MM.1S (cell line): ENCODE measurements at places on chromosomes 16 and 17.
A peak's percentile ranks its signal among the peaks of the same experiment; 100 is the strongest.

DNA sequence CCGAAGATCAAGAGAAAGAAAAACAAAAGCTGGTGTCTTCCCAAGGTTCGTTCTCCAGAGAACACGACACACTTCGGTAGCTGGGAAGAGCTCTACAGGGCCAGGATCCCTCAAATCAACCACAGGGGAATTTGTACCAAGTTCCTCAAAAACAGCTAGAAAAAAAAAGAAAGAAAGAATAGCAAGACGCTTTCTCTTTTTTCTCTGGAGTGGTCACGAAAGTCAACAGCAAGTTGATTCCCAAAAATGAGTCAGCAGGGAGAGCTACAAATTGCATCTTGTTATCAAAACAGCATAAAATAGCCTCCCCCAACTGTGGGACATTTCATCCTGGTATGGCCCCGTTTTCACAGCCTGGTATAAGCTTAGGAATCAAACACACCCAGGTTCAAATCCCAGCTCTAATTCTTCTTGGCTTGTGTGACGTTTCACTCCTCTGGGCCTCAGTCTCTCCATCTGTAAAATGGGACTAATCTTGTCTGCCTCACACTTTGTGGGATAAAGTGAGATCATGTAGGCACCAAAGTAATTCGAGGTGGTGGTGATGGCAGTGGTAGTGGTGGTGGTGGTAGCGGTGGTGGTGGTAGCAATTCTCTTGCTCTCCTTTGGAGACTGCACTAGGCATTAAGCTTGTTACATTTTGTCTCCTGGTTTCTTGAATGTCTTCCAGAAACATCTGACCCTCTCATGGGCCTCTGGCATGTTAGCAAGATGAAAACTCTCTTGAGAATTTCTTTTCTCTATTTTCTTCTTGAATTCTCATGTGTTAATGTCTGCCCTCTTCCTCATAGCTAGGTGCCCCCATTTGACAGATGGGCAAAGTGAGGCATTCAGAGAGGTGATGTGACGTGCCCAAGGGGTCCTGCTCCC lies 988 bp upstream of the IL21R start:
- no peak for DNase-seq

DNA sequence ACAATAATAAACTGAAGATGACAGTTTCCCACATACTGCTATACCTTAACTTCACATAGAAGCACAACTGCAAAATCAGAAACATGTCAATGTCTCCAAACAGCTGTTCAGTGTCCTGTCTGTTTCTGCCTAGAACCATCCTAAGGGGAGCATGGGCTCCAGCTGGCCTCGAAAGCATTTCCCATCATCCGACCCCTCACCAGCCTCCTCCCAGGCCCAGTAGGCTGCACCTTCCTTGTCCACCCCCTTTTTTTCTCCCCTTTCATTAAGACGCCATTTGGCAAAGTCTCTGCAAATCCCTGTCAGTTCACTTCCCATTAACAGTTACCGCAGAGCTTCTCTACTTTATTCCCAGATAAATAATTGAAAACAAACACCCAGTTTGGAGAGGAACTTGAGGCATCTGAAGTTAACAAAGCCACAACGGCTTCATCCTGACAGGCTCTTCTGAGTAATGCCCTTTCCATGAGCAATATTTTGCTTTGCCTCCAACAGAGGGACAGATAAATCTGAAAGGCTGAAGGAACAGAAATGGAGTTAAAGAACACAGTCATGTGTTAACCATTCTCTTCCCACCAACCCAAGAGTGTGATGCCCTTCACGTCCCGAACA lies 65.3 kb downstream of the SLC39A11 start:
- DNase-seq, result no peak

GRCh38 chr17:49964303-49964768 lies 4.7 kb upstream of the DLX4 start:
- DNase-seq, result no peak

DNA sequence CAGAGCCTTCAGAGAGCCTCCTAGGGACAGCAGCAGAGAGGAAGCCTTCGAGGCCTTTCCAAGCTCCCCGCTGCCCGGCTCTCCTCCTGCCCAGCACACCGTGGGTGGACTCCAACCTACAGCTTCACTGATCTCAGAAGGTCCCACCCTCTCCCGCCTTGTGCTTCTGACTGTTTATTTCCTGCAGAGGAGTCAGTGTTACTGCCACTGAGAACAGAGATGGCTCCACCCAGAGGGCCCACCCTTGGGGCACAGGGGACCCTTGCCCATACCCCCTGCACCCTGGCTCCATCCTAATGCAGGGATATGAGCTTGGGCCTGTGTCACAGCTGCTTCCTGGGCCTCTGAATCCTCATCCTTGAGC lies 52.8 kb upstream of the TOB1 start:
- DNase-seq, result no peak

DNA sequence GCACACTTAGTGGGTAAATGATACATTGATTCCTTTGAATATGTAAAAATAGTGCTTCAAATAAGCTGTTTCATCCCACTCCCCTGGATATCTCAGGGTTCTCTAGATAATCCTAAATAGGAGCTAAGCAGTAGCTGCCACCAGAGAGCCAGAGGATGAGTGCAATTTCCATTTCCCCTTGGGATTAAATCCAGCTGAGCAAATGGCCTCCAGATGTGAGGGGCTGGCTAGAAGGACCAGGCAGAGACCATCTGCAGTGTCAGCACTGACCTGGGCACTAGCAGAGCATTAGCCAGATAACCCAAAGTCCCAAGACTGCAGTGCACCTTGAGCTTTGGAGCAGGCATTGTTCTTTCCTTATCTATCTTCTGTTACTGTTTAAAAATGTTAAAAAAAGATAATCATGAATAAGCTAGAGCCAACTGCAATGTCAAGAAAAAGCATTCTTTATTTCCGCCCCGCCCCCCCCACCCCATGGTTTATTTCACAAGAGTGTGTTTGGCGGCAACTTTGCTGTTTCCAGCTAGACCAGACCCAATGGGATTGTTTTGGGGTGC lies 19.5 kb downstream of the GPR179 start:
- no peak for DNase-seq

DNA sequence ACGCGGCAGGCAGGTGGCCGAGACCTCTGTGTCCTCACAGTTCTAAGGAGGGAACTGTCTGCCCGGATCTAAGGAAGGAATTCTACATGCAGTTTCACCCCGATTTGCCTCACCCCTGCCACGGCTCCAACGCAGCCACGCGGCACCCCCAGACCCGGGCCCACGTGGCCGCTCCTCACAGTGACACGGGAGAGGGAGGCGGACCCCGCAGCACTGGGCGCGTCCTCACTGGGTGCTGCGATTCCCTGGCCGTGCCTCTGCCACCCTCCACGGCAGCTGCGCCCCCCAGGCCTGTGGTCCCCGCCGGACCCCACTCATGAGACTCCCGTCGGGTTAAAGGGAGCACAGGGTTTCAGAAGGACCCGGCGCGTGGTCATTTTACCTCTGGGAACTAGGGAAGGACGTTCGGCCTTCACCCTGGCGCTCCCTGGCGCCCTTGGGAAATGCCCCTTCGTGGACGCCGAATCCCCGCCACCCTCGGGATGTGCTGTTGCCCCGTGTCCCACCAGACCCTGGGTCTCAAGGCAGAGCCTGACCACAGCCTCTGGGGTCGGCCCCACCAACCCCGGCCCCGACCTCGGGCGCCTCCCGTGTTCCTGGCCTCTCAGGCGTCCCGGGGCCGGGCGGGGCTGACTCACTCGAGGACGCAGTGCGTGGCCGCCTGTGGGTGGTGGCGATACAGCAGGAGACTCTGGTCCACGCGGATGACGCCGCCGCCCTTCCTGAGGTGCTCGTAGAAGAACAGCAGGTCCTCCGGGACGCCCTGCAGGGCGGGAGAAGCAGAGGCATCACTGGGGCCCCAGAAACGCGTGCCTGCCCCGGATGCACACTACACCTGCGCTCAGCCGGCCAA lies 118.8 kb upstream of the METRNL start:
- DNase-seq, result no peak

GRCh38 chr16:9258423-9259051 lies 167.1 kb downstream of the HAPSTR1 start:
- DNase-seq, result peak; percentile 68

DNA sequence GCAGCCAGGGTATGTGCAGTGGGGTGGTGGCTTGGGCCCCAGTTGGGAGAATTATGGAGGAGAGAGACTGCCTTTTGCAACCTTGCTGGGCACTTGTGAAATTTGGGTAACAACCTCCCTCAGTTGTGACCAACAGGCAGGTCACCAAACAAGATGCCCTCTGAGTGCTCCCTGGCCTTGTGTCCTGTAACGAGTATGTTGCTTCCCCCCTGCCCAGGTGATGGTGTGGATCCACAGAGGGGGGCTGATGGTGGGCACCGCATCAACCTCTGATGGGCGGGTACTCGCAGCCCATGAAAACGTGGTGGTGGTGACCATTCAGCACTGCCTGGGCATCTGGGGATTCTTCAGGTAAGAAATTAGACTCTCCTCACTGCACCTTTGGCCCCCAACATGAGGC lies 74.3 kb downstream of the SLC6A2 start:
- DNase-seq, result no peak

GRCh38 chr16:35523991-35524390 lies 2064.6 kb downstream of the TP53TG3F start:
- no peak for DNase-seq

DNA sequence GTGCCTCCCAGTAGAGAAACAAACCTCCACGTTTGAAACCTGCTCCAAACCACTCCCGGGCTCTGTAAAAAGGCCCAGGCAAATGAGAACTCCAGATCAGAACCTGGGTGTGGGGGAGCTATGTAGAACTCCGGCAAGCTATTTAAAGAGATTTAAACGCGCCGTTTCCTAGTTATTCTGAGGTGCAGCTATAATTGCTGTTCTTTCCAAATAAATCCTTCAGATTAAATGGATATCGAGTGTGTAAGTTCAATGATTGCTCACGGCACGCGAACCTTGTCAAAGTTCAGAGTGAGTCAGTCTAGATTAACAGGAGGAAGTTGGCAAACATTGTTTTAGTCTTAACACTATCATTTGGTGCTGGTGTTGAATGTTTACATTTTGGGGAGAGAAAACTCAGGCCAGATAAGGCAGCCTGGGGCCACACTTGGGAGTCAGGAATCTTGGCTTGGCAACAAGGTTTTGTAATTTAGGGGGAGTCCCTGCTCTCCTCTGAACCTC lies 92.9 kb upstream of the SALL1 start:
- no peak for DNase-seq

GRCh38 chr17:77613218-77613617 lies 345.3 kb upstream of the TNRC6C start:
- no peak for DNase-seq

DNA sequence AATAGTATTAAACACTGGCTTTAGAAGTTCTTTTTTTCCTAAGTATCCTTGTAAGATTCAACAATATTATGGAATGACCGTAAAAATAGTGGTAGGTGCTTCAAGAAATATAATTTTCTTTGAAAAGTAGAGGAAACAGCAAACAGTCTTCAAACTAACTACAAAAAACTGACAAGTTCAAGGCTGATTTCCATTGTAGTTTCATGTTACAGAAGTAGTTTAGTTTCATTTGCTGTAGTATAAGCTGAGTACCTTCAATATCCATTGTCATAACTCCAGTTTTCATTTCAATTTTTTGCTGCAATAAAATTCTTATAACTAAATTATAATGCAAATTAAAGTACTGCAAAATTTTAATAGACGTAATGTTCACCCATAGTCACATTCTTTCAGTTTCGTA lies 19.3 kb downstream of the PHKB start:
- no peak for DNase-seq
